Chondrocyte (in vitro differentiated cells): ENCODE measurements at places on chromosomes 5 and 9.

GRCh38 chr9:134083451-134083850 is 15.6 kb upstream of the BRD3 start:
- DNase-seq = no peak

DNA sequence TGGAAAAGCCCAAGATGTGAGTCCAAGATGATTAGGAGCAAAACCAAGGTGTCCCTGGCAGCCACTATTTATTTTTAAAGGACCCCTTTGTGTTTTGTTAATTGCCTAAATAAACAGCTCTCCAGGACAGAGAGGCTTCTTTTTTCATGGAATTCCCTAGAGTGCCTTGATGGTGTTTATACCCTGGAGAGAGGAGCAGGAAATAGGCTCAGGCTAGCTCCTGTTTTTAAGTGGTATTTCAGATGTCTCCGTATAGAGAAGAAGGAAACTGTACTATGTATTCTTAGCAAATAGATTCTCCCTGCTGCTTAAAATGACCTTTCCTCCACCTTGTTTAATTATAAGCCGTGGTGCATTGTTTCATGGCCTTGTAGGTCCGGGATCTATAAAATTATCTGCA is 292.4 kb downstream of the CD180 start:
- no peak for DNase-seq

DNA sequence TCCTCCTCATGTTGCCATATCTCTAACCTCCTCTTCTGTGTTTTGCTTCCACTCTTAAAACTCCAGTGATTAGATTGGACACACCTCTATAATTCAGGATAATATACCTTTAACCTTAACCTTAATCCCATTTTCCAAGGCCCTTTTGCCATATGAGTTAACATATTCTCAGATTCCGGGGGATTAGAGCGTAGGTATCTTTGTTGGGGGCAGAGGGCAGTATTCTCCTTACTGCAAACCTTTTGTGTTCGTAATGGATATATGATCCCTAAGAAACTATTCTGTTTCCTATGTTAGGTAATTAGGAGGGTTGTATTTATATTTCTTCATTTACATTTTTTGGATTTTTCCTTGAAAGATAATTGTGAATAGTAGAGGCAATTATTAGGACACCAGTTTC is 99.5 kb downstream of the VPS13A start:
- no peak for DNase-seq

GRCh38 chr9:32411753-32412152 is 27.3 kb downstream of the ACO1 start:
- no peak for DNase-seq

DNA sequence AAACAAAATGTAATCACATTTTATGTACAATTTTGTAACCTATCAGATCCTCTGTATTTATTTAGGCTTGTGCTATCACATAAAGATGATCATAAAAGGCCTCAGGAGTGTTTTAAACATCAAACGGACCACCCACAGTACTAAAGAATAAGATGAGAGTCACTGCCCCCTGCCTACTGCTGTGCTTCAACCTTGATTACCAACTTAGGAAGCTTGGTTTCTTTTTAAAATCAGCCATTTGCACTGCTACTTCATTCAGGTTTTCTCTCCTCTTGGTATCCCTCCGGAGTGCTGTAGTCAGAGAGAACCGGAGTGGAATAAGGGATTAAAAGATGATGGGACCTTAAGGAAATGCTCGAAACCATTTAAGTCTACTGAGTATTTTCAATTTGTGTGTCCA is 6.9 kb downstream of the C7 start:
- no peak for DNase-seq
